MCF 10A (cell line): ENCODE measurements at places on chromosomes 7 and 10.

DNA sequence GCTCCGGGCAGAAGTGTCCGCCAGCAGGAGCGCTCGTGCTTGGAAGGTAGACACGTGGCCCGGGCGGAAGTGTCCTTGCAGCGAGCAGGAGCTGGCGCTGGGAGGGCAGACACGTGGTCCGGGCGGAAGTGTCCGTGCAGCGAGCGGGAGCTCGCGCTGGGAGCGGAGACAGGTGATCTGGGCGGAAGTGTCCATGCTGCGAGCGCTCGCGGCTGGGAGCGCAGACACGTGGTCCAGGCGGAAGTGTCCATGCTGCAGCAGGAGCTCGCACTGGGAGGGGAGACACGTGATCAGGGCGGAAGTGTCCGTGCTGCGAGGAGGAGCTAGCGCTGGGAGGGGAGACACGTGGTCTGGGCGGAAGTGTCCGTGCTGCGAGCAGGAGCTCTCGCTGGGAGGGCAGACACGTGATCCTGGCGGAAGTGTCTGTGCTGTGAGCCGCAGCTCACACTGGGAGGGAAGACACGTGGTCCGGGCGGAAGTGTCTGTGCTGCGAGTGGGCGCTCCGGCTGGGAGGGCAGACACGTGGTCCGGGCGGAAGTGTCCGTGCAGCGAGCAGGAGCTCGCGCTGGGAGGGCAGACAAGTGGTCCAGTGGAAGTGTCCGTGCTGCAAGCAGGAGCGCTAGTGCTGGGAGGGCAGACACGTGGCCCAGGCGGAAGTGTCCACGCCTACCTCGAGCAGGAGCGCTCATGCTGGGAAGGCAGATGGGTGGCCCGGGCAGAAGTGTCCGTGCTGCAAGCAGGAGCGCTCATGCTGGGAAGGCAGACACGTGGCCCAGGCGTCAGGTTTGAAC is 41.1 kb upstream of the PRKAR1B start:
- DNase-seq: peak; percentile 95

DNA sequence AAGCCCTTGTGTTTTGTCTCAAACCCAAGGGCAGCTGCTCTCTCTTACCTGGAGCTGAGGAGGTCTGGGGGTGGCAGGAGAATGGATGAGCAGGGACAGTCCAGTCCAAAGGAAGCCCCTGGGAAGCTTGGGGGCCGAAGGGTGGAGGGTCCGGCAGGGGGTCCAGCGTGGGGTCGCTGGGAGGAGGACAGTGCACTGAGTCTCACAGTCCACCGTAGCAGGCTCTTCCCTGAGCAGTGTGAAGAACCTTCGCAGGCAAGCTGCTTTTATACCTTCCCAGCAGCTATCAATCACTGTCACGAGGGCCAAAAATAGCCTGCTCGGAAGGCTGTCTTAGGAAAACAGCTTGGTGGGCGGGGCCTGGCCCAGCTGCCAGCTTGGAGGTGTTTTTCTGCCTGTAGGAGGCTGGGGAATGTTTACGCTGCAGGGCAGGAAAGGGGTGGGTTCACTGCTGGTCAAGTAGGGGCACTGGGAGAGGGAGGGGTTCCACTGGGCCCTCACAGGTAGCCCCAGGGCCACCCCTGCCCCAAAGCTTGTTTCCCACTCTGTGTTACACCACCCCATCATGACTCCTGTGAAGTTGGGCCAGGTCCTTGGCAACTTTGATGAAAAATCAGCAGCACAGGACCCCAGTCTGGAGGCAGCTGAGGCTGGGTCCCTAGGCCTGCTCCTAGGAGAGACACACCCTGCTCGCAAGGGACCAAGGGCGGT is at the start of gene DEPP1:
Gene DEPP1, minus strand, starts transcription at position 240 of the 711 bp plus-strand sequence. CDS start 779 bp downstream, outside the sequence.
- peak; percentile 97 for DNase-seq

- DNase-seq: peak; percentile 16
Observed at GRCh38 chr10:118163217-118163616, 116.5 kb upstream of the RAB11FIP2 start.

GRCh38 chr10:47116445-47116844 is 183.6 kb upstream of the GDF10 start:
- no peak for DNase-seq
